ENCODE measurements at places on chromosomes 1 and 21.

GRCh38 chr21:14263879-14264278 is 47.9 kb downstream of the RBM11 start:
- DNase-seq, result no peak

- DNase-seq, result no peak
Observed at GRCh38 chr21:34362136-34362444, 1.7 kb upstream of the KCNE2 start.

DNA sequence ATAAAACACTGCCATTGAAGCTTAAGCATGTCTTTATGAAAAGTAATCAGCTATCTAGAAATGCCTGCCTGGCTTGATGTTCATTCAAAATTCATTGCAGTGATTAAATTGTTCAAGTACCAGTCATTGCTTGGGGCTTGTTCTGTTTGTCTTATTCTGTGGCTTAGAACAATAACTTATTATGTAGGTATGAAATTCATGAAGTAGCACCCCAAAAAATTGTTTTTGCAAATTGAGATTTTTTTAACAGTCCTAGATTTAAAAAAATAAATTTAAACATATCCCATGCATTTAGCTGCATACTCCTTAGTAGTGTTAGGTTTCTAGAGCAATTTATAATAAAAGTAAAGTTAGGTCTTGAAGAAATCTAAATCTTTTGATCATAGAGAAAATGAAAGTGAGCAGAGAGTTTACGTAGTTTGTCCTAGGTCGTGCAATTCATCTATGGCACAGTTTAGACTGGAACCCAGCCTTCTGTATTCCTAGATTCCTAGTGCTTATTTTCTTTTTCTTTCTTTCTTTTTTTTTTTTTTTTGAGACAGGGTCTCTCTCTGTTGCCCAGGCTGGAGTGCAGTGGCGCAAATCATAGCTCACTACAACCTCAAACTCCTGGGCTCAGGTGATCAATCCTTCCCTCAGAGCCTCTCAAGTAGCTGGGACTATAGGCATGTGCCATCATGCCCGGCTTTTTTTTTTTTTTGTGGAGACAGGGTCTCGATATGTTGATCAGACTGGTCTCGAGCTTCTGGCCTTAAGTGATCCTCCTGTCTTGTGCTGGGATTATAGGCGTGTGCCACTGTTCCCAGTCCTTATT is 9.3 kb downstream of the MIER1 start:
- DNase-seq, result no peak

DNA sequence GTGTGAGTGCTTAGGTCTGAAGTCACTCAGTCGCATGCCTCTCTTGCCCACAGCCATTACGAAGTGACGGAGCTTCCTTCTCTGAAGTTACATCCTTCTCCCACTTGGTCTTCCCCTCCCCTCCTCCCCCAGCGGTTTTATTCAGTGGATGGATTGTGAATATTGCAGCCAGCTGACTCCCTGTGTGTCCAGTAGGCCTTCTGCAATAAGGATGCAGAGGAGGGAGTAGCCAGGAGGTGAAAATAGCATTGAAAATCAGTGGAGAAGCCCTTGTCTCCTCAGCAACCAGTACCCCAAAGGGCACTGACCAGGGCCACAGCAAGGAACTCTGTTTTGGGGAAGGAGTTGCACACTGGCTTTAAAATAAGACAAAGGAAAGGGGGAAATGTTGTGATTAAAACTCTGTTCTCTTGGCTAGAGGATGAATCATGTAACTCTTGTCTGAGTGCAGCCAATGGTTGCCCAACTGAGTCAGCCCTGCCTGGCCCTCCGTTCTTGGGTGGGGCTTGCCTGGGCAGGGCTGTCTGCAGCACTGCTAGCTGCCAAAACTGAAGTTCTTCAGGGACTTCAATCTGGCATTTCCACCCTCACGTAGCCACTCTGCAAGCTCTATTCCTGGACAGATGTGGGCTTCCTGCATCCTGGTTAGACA is 4.3 kb downstream of the S100A10 start:
- DNase-seq, result no peak

GRCh38 chr21:42474043-42474831 is 21.8 kb downstream of the RSPH1 start:
- DNase-seq, result no peak

GRCh38 chr1:234504969-234505768 is 26.2 kb upstream of the TARBP1 start:
- DNase-seq, result no peak

GRCh38 chr1:58094221-58094620 is 452.3 kb downstream of the OMA1 start:
- DNase-seq, result no peak

DNA sequence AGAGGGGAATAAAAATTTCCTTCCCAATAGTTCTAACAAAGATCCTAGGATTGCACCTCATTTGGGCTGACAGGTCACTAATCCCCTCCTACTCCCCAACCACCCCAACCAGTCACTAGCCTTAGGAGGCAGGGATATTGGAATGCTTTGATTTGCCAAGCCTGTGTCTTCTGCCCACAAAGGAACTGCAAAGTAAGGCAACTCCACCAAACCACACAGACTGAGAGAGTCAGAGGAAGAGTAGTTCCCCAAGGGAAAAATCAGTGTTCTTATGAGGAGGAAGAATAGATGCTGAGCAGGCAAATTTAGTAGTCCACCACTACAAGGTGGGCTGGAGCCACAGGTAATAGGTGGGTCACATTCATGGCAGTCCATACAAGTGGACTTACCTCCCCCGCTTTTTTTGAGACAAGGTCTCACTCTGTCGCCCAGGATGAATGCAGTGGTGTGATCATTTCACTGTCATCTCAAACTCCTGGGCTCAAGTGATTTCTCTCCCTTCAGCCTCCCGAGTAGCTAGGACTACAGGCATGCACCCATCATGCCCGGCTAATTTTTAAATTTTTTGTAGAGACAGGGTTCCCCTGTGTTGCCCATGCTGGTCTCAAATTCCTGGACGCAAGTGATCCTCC is 3.7 kb upstream of the TMEM39B start:
- DNase-seq, result no peak

DNA sequence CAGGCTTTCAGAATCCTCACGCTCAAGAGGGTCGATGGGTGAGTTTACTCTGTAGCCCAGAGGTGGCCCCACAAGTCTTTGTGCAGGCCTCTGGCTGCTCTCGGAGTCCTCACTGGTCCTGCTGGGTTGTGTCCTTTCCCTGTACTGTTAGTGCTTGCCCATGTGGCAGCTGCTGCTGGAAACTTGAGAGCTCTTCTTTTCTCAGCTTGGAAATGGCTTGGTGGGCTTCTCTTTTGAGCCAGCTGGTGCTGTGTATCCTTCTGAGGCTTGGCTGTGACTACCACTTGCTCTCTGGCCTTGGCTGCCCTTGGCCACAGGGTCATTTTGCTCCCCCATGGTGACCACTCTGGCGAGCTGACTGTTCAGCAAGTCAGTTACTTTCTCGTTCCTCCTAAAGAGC is 82.2 kb upstream of the LMO4 start:
- DNase-seq, result no peak

- no peak for DNase-seq
Observed at GRCh38 chr1:199710974-199711373, 316.5 kb upstream of the NR5A2 start.

DNA sequence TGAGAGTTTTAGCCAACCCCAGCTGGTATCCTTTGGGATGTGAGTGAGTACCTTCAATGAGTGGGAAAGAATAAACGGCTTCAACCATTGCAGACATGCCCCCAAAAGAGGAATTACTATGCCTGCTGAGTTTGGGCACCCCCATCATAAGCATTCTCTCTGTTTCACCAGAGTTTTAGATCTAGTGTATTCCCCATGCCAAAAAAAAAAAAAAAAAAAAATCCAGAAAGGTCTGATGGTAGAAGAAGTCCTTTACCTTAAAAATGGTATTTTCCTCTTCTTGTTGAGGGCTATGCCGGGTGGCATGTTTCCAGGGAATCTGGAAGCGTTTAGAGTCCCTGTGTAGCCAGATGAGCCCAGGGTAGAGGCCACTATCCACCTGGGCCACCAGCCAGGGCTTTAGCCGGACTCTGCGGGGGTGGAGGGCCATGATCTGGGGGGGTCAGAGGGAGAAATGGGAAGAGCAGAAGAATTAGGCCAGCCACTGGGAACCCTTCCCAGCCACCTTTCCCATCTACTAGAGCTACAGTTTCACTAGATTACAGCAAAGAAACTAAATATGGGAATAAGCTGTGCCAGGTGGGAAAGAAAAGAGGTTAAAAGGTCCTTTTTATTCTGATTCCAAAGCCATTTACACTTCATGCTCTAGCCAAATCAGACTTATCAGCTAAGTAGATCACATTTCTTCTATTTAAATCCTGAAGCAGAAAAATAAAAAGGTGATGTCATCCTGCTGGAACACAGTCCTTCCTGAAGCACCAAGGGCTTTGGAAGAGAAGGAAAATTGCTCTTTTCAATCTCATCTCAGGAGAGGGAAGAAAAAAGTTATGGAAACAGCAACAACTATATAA is 4.7 kb downstream of the IRF6 start:
- no peak for DNase-seq

GRCh38 chr1:160113407-160113806 is 2.2 kb upstream of the ATP1A2 start:
- no peak for DNase-seq

DNA sequence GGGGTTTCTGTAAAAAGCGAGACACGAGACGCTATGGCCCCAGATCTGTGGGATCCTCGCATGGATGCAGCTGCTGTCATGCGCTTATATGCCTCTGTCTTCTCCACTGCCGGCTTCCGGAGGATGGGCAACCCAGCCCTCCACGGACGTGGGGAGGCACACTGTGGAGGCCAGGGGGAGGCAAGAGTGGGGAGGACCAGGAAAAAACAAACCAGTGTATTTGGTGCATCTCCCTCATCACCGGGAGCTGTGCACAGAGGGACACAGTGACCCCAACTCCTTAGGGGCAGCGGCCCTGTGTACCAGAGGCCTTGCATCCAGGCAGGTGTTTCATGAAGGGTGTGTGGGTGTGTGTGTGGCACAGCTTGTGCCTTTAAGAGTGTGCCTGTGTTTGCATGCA is 95.0 kb downstream of the AJAP1 start:
- DNase-seq, result no peak

- DNase-seq, result no peak
Observed at GRCh38 chr1:34786521-34787325, 5.7 kb downstream of the GJB3 start.

- DNase-seq, result no peak
Observed at GRCh38 chr1:86858524-86859261, 55.2 kb downstream of the SELENOF start.

DNA sequence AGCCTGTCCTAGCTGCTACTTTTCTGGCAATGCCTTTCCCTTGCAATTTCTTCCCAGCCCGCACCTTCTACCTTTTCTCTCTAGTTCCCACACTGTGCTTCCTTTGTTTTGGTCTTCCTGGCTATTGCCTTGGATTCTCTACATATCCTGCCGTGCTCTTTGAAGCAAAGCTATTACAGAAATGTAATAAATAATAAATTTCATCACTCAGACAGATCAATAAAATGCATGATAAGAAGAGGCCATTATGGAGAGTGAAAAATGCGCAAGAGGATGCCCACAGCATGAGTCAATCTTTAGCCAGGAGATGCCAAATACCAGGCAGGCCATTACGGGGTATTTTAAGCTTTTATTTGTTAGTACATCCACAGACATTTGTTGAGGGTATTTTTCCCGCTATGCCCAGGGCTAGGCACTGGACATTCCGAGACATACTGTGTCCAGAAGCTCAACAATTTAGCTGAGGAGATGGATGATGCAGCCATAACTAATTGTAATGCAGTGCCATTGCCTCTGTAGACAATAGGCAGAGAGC is 163.6 kb downstream of the ST6GALNAC3 start:
- no peak for DNase-seq

DNA sequence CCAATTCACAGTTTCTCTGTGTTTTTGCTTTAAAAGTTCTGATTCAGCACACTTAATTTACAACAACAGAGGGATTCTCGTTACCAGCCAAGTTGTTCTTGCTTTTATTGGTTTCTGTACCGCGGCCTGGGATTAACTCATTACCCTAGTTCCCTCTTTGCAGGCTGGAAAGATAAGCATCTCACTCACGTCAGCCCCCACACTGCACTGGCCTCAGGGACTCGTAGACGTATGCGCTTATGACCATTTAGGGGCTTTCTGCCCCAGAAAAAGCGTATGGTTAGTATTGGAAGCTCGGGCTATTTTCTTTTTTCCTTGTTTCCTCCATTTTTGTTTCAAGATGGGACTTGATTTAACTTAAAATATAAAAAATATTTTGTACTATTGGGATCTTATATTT is 76.0 kb downstream of the POFUT2 start:
- no peak for DNase-seq

GRCh38 chr1:156897078-156897825 is 3.7 kb downstream of the PEAR1 start:
- no peak for DNase-seq

DNA sequence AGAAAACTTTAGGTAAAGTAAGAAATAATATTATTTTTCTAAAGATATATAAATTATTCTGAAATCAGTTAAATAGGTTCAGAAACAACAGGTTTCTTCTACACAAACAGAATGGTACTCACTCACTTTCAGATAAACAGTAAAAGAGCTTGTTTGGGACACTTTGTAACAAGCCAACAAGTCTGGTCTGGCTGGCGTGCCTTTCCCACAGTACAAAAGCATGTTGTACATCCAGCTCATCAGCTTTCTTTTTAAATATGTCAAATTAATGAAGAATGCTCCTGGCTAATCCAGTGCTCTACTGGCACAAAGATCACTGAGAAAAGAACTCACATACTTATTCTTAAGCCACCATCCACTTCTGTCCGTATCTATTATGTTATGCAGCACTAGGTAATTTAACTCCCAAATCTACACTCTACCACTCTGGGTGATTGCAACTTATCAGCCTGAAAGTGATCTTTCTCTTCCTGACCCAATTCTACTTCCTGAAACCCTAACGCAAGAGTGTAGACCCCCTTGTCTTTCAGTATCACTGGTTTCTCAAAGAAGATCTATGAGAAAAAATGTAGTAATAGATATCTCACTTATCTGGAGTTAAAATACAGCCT is 32.6 kb downstream of the TRIT1 start:
- DNase-seq, result no peak

DNA sequence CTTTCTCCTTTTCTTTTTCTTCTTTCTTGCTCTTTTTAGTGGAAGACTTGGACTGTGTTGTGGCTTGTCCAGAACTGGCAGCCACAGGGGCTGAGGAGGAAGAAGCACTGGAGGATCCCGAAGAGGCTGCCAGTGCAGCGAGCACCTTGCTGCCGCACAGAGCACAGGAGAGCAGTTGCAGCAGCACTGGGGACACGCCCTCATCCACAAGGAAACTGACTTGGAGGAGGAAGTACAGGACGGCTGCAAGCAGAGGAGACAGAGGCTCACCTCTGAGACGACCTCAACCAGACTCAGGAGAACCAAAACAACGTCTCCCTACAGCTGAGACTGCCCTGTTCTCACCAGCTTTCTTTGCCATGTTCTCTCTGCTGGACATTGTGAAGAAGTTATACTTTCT is 88.9 kb downstream of the UBR4 start:
- no peak for DNase-seq

DNA sequence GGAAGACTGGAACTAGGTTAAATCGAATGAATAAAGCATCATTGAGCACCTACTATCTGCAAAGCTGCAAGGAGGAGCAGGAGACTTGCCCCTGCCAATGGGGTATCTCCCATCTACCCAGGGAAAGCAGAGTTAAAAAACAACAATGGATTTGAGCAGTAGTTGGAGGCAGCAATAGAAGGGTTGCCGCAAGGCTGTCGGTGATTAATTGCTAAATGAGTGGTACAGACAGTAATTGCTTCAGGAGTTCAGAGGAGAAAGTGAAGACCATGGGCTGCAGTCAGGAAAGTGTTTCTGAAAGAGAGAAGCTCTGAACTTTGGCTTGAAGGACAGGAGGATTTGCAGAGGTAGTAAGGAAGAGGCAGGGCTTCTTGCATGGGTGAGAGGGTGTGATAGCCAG is 152.9 kb downstream of the ACTL8 start:
- DNase-seq, result no peak
